ENCODE measurements at places on chromosomes 6 and 20.

- DNase-seq, result no peak
These were observed 267.6 kb upstream of the ID4 start for GRCh38 chr6:19569563-19569962.

DNA sequence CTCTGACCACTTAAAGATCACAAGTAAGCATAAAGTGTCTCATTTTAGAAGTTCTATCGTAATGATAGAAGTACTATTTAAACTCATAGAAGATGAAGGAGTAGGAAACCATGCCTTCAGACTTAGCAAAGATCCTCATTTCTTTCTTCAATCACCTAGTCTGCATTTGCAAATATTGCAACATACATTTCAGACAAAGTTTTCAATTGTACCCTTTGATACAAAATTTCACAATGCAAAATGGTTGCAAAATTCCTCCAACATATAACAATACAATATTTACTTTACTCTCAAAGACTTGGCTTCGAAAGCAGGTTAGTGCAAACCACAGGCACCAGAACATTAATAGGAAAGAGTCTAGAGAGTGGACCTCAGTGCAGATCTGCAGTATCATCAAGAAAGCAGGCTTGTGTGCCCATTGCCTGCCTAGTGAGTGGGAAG is 16.1 kb upstream of the ROS1 start:
- DNase-seq, result peak; percentile 26

DNA sequence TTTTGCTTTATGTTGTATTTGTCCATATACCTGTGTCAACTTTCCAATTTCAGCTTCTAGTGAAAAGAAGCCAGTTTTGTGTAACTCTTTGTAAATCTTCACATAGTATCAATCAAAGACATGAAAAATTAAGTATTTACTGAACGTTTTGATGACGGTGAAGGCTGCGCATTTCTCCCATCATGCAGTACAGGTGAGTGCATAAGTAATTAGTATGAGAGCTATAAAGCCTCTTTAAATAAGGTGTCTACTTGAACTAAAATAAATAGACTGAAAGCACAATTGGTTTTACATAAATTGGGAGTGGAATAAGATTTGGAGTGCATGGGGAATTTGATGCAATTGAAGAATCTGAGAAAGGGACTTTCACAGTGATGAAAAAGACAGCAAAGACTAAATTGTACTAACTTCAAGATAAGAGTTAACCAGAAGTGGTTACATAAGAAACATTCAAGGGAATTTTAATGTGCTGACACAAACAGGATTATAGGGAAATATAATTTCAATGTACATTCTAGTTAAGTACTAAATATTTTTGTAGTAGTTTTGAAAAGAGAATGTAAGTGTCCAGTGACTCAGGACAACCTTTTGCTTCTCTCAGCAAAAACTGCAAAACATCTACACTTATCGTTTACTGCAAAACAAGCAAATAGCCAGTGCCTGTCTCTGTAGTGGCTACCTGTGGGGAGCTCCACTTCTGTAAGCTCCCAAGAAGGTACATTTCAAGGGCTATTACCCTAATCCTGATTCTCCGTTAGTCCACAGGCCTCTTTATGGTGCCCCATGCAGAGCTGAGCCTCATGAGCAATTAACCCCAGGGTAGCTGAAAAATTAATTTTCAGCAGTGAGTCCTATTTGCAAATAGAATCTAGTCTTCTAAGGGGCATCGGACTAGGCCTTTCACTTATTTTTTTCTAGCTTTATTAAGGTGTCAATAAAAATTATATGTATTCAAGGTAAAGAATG is 13.0 kb downstream of the TENT5A start:
- DNase-seq, result no peak

DNA sequence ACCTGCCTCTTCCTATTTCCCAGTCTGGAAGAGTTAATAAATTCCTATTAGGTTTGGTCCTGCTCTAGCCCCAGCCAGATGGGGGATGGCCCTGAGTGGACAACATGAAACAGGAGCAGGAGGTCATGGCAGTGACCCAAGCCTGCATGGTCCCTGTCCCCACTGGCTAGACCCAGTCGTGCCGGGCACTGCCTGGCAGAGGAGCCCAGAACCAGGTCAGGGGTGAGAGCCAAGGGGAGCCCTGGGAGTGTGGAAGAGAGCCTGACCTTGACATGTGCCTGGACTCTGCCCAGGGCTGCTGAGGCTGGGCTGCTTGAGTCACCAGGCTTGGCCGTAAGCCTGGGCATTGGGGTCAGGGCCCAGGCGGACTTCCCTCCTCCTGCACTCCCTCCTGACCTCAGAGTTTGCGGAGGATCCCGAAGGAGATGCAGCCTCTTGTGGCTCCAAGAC is 3.6 kb downstream of the AVP start:
- peak; percentile 59 for DNase-seq

DNA sequence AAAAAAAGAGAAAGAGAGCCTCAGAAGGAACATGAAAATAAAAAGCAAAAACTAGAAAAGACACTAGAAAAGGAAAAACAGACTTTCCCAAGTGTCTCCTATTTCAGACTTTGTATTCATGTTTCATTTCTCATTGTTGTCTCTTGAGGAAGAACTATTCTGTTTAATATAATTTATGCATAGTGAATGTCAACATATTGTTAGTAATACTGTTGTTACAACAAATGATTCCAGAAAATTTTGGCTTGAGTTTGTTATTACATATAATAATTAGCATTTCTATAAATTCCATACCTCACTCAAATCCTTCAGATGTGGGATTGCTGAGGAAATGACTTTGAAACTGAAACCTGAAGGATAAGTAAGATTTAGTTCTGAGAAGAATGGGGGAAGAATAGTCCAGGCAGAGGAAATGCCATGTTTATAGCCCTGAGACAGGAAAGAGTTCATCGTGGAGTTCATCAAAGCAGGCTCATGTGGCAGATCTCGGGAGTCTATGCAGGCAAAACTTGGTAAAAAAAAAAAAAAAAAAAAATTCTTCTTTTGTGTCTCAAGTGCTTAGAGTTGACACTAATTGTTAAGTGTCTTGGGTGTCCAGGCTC is 53.1 kb upstream of the EIF2S2 start:
- no peak for DNase-seq

GRCh38 chr6:33093855-33094254 is 18.1 kb downstream of the HLA-DPB1 start:
- no peak for DNase-seq

GRCh38 chr6:114144887-114145851 is 174.2 kb upstream of the HDAC2 start:
- peak; percentile 67 for DNase-seq

DNA sequence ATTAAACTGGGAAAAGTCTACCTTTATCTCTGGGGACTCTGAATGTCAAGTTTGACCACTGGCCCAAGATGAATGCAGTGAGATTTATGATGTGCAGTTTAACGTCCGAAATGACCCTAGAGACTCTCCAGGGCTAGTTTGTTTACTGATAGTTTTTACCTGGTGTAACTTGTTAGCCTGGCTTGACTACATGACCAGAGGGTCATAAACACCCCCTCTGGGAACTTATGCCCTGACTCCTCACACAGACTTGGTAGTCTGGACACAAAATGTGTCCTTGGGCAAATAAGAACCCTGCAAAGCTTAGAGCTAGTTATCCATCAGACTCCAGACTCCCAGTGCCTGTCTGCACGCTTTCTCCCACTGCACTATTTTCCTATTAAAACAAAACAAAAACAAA is 606.5 kb downstream of the HACE1 start:
- DNase-seq, result no peak

DNA sequence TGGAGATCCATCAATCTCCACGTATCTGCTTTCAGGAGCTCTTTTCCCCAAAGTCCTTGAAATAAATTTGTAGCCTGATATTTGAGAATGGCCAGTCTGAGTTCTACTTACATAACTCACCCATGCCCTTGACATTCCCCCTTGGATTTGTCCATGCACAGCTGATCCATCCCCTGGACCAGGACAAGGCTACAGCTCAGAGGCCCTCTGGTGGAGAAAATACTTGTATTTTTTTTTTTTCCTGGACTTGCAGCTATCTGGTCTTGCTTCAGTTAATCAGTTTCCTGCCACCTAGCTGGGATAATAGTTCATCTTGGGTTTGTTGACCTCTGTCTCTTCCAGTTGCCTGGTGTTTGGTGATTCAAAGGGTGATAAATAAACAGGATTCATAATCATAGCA is 467.6 kb downstream of the DHX35 start:
- DNase-seq, result no peak

- DNase-seq, result no peak
These were observed 15.2 kb upstream of the GDAP1L1 start for GRCh38 chr20:44231713-44232468.

DNA sequence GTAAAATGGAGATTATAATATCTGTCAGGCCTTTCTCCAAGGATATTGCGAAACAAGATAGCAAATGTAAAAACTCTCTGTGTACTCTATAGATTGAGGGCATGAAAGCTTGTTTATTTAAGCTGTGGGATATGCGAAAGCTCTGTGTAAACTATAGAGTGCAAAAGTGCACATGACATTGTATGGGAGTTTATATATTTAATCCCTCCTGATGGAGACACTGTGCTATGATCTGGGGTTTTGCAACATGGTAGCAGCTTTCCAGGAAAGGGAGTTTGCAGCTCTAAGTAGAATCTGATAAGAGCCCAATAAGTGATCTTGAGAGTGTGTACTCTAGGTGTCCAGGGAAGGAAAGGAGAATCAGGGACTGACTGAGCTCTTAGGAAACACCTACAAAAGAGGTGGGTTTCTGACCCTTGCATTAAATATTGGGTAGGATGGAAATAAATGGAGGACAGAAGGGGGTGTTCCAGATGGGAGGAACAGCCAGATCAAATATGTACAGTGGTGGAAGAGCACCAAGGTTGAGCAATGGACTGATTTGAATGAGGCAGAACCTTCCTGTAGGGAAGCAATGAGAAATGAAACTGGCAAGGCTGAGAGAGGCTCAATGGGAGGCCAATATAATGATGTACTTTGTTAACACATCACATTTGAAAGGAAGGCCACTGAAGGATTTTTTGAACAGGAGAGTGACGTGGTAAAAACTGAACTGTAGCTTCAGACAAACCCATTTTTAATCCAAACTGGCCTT is 450.1 kb downstream of the GJA1 start:
- no peak for DNase-seq

GRCh38 chr6:55449225-55449624 is 122.0 kb downstream of the GFRAL start:
- no peak for DNase-seq

GRCh38 chr20:2688041-2688591 is 4.5 kb upstream of the EBF4 start:
- DNase-seq, result peak; percentile 69

- no peak for DNase-seq
These were observed 26.5 kb downstream of the GHRH start for GRCh38 chr20:37235065-37235464.

DNA sequence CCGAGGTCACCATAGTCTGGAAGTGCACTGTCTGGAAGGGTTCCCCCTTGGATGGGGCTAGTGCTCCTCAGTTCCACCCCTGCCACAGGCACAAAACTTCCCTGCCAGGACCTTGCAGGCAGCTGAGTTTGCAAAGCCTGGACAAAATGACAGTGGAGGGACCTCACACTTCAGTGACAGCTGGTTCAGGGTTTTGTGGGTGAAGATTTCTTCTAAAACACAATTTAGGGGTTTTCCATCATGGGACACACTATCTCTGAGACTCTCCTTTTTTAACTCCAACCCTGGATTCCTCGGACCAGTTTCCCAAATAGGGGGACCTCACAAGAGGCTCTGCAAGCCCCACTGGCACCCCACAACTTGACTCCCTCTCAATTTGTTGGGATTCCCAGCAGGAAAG is 33.6 kb upstream of the PREX1 start:
- DNase-seq, result no peak

- DNase-seq, result no peak
These were observed 113.4 kb upstream of the BEND3 start for GRCh38 chr6:107228754-107229153.

GRCh38 chr20:36468149-36469000 is 72.9 kb upstream of the MYL9 start:
- DNase-seq, result peak; percentile 71

- peak; percentile 90 for DNase-seq
These were observed 244.7 kb upstream of the PRND start for GRCh38 chr20:4476903-4477500.

GRCh38 chr6:90229331-90230010 is 67.2 kb downstream of the BACH2 start:
- no peak for DNase-seq

DNA sequence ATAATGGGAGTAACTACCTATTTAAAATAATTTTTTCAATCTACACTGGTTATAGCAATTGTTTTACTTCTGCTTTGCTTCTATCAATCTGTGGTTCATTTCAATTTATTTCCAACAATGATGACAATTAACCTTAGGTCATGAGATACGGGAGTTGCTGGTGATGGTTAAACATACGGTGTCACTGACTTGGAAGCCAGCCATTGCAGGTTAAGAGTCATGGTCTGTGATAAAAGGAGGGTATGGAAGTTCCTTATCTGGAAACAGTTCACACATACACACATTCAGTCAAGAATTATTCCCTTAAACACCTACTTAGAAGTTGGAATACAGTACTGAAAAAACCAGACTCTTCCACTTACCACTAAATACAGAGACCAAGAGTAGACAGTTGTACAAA is 180.0 kb downstream of the KIF16B start:
- DNase-seq, result no peak

DNA sequence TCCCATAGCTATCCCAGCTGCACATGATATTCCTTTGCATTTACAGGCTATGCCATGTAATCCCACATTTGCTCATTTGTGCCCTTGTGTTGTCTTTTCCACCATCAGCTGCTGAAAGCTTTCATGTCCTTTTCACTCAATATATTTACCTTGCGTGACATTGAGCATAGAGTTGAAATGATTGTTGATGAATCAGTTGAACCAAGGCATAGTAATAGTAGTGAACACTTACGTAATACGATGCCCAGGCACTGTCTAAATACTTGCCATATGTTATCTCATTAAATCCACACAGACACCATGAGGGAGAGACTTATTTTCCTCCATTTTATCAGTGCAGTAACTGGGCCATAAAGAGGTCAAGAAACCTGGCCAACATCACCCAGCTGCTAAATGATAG is 13.1 kb downstream of the RNF8 start:
- DNase-seq, result no peak

GRCh38 chr6:35273822-35274559 is 14.5 kb downstream of the ZNF76 start:
- no peak for DNase-seq

DNA sequence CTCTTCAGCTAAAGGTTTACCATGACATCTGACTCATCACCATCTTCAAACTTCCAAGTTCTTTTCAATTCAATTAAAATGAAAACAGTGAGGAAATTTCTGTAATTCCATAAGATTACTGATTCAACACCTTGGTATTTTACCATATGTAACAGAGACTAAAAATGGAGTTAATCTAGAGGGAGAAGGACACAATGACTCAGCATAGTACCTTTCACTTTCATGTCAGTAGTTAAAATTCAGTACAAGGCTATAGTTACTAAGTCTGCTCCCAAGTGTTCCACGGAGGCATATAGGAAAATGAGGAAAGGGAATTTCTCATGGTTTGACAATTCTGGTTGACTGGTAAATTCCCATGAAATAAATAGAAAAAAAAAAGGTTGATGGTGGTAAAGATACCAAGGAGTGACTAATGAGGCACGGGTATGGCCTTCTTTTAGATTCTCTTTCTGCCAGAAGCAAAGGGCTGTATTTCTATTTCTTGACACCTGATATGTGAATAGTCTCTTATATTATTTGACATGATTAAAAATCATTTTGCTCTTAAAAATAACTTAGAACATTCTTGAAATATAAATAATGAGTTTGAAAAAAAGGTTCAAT is 526.7 kb upstream of the ADGRB3 start:
- peak; percentile 25 for DNase-seq

GRCh38 chr6:105560611-105561066 is 157.8 kb upstream of the PREP start:
- DNase-seq, result peak; percentile 30
